Activated T-helper 2 cell treated with anti-CD3 and anti-CD28 coated beads, Interferon-gamma antibody, Interleukin-2, Interleukin-4, amounts not matched to agents 10 μg/mL and 5 μg/mL and 100 μg/mL, durations not matched to agents 14 hours and 24 hours and 36 hours (primary cell): ENCODE measurements at places on chromosomes 16 and 17. TPM values are rescaled to one million over a fixed set of nuclear protein-coding genes. Genes with fewer than 3 reads are reported as not detected.

The HOXB1 gene
- not detected in 2 replicates for total RNA-seq

The VMO1 gene
- total RNA-seq = 0.28 and 0.46 TPM in 2 replicates

The ZNF652 gene
- total RNA-seq = 4.3 and 5.4 TPM in 2 replicates

The PDILT gene
- 0.07 TPM in 1 of 2 replicates, not detected in the other for total RNA-seq

The LITAFD gene
- not detected in 2 replicates for total RNA-seq

The DRC7 gene
- not detected in 2 replicates for total RNA-seq

The LGALS9B gene
- total RNA-seq = not detected in 2 replicates

The C17orf67 gene
- total RNA-seq = 3.7 and 4.2 TPM in 2 replicates

The TBC1D3H gene
- not detected in 2 replicates for total RNA-seq

The TBX21 gene
- 40.4 and 40.6 TPM in 2 replicates for total RNA-seq

The CCDC182 gene
- not detected in 2 replicates for total RNA-seq

The SLFN14 gene
- not detected in 2 replicates for total RNA-seq

The SLC52A1 gene
- total RNA-seq = 0.14 TPM in 2 replicates

The GPR179 gene
- not detected in 2 replicates for total RNA-seq

The NUBP2 gene
- total RNA-seq = 64.5 and 66.7 TPM in 2 replicates

The PLA2G10 gene
- total RNA-seq = not detected in 2 replicates

The OTOP2 gene
- total RNA-seq = not detected in 2 replicates

The TCAP gene
- total RNA-seq = 0.76 and 0.87 TPM in 2 replicates

The SLC6A4 gene
- total RNA-seq = 0.02 TPM in 1 of 2 replicates, not detected in the other

The MAF gene
- total RNA-seq = 73.6 and 74.2 TPM in 2 replicates

The SLC5A2 gene
- not detected in 2 replicates for total RNA-seq

The CTRL gene
- 5.6 and 6.0 TPM in 2 replicates for total RNA-seq

The TBC1D3C gene
- total RNA-seq = not detected in 2 replicates

The ZPBP2 gene
- total RNA-seq = not detected in 2 replicates

The CCR7 gene
- total RNA-seq = 367 and 374 TPM in 2 replicates

The SLC12A3 gene
- total RNA-seq = not detected in 2 replicates

The ST6GALNAC1 gene
- total RNA-seq = 0.14 and 0.48 TPM in 2 replicates

The SLC7A6 gene
- total RNA-seq = 107 and 108 TPM in 2 replicates

The GRIN2C gene
- 0.14 and 0.16 TPM in 2 replicates for total RNA-seq

The MTMR4 gene
- total RNA-seq = 82.1 and 82.9 TPM in 2 replicates

The SAMD14 gene
- total RNA-seq = 2.0 and 2.4 TPM in 2 replicates

The ITGA2B gene
- total RNA-seq = 1.5 and 2.7 TPM in 2 replicates

The PPP1R27 gene
- not detected in 2 replicates for total RNA-seq

The MSLN gene
- not detected in 2 replicates for total RNA-seq

The LRRC37A gene
- total RNA-seq = 2.1 and 2.9 TPM in 2 replicates

The NPIPA8 gene
- total RNA-seq = 0.55 and 0.91 TPM in 2 replicates
